Ovary (tissue), 10 donors: ENCODE measurements at places on chromosomes 3 and 15. TPM values are rescaled to one million over a fixed set of nuclear protein-coding genes. Genes with fewer than 3 reads are reported as not detected.

GRCh38 chr15:95021816-95022215 lies 790.5 kb downstream of the MCTP2 start:
- H3K4me1 ChIP-seq = peaks cover 1% of the 10 kb centered on the region
- no peaks in the 10 kb centered on the region for H3K27me3 ChIP-seq
- H3K4me3 ChIP-seq = no peak overlapping the region
- H3K27ac ChIP-seq = no peak overlapping the region

DNA sequence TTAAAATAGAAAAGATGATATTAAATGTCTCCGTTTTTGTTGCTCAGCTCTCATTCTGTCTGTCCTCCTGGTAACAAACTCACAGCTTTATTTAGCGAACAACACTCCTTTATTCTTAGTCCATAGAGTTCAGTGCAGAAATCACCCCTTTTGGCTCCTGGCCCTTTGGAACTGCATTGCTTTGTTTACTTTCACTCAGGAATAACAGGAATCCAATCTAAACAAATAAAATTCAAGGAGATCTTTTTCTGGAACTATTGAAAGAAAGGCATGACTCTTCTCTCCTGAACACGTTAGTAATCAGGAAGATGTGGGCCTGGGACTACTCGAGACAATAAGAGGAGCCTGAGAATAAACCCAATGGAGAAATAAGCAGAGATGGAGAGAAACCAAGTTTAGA lies 409.2 kb downstream of the DIPK2A start:
- H3K27me3 ChIP-seq = no peaks in the 10 kb centered on the region
- H3K4me1 ChIP-seq = no peaks in the 10 kb centered on the region
- no peak for DNase-seq
- no peak overlapping the region for H3K4me3 ChIP-seq
- H3K36me3 ChIP-seq = no peaks in the 10 kb centered on the region

DNA sequence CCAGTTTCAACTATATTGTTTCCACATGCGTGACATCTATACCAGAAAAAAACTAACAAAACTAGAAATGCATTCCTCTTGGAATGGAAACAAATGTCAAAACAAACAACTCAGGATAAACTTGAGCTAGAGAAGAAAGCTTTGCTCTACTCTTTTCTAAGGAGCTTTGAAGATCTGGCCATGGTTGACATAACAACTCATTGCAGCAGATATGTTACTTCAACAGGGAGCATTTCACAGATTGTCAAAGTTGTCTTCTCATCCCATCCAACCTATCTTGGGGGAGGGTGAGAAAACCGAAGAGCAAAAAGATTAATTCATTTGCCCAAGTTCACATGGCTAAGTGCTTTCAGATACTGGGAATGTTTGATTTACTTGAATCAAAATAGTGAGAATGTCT lies 484.4 kb downstream of the CNTN4 start:
- no peak overlapping the region for H3K4me3 ChIP-seq
- no peak for DNase-seq
- H3K27ac ChIP-seq = no peak overlapping the region
- no peaks in the 10 kb centered on the region for H3K4me1 ChIP-seq
- H3K36me3 ChIP-seq = no peaks in the 10 kb centered on the region

DNA sequence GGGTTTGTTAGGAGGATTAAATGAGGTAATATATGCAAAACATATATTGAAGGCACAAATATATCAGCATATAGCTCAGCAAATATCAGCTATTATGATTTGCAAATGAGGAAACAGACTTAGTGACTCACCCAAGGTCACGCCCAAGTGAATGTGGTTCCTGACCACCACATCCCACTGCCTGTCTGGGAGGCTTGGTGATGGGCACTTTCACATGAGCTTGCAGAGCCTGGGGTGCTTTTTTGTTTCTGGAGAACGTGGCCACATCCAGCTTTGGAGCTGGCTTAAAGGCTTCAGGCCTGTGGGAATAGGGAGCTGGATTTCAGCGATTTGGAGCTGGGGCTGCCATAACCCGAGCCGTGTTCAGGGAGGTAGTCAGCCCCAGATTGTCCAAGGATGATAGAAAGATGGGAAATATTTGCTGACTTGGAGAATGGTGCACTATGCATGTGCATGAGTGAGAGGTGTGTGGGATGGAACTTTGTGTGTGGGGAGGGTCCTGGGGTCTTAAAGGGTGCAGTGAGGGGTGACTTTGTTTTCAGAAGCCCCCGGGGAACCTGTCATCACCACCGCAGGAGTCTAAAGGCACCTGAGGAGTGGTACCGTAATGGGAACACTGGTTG lies 12.0 kb upstream of the FGD5 start:
- H3K4me3 ChIP-seq = no peak overlapping the region
- peaks cover 3% of the 10 kb centered on the region for H3K4me1 ChIP-seq
- DNase-seq = no peak
- no peak overlapping the region for H3K27ac ChIP-seq

- H3K4me3 ChIP-seq = no peak overlapping the region
- no peak for DNase-seq
- H3K27me3 ChIP-seq = no peaks in the 10 kb centered on the region
- H3K36me3 ChIP-seq = no peaks in the 10 kb centered on the region
- no peaks in the 10 kb centered on the region for H3K4me1 ChIP-seq
Measured at GRCh38 chr3:46271209-46271745, 29.0 kb downstream of the CCR3 start.

- H3K27me3 ChIP-seq = no peaks in the 10 kb centered on the region
- peaks cover 20% of the 10 kb centered on the region for H3K4me1 ChIP-seq
- H3K27ac ChIP-seq = no peak overlapping the region
- H3K4me3 ChIP-seq = no peak overlapping the region
- H3K36me3 ChIP-seq = no peaks in the 10 kb centered on the region
Measured at GRCh38 chr3:113227146-113227545, 15.8 kb downstream of the BOC start.

DNA sequence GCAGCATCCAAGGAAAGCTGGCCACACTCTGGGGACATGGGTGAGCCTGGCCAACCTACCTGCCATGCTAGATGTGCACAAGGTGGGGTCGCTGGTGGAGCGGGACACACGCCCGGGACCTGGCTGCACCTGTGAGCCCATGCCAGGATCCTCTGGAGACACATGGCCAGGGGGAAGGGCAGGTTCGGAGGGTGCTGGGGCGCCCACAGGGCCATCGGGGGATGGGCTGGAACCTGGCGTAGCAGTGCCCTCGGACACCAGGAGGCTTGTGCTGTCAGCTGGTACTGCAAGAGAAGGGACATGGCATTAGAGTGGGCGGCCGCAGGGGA lies 143.4 kb downstream of the NSMCE3 start:
- no peak overlapping the region for H3K4me3 ChIP-seq
- no peaks in the 10 kb centered on the region for H3K4me1 ChIP-seq
- no peaks in the 10 kb centered on the region for H3K36me3 ChIP-seq

- no peaks in the 10 kb centered on the region for H3K36me3 ChIP-seq
- no peaks in the 10 kb centered on the region for H3K27me3 ChIP-seq
- DNase-seq = no peak
- no peak overlapping the region for H3K27ac ChIP-seq
Measured at GRCh38 chr3:87488765-87489164, 212.4 kb upstream of the POU1F1 start.

GRCh38 chr3:24640330-24640877 lies 145.8 kb upstream of the THRB start:
- H3K27ac ChIP-seq = no peak overlapping the region
- no peak overlapping the region for H3K4me3 ChIP-seq
- H3K36me3 ChIP-seq = no peaks in the 10 kb centered on the region
- no peaks in the 10 kb centered on the region for H3K27me3 ChIP-seq
- DNase-seq = no peak
- peaks cover 1% of the 10 kb centered on the region for H3K4me1 ChIP-seq

The UBAP1L gene
- 6.5 TPM for total RNA-seq

The COL6A6 gene
- 0.57 TPM for total RNA-seq

The TNK2 gene
- total RNA-seq = 24.0 TPM

The CCDC13 gene
- total RNA-seq = 0.53 TPM

The CX3CR1 gene
- total RNA-seq = 3.4 TPM
